ENCODE measurements at places on chromosomes 5 and 9.
A peak's percentile ranks its signal among the peaks of the same experiment; 100 is the strongest.

DNA sequence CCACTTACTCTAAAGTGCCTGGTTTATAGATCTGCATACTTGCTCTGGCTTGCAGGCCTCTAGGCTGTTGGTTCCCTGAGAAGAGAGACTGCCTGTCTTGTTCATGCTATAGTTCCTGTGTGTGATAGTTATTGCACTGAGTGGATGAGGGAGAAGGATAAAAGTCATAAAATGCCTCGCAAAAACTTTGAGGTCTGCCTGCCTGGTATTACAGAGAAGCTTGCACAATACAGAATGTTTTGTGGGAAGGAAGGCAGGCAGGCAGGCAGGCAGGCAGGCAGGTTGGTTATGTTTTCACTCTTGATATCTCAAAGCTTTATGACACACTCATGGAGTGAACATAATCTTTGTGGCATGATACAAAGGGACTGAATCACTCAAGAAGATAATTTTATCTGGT is 287.1 kb downstream of the SLIT3 start:
- no peak for DNase-seq

DNA sequence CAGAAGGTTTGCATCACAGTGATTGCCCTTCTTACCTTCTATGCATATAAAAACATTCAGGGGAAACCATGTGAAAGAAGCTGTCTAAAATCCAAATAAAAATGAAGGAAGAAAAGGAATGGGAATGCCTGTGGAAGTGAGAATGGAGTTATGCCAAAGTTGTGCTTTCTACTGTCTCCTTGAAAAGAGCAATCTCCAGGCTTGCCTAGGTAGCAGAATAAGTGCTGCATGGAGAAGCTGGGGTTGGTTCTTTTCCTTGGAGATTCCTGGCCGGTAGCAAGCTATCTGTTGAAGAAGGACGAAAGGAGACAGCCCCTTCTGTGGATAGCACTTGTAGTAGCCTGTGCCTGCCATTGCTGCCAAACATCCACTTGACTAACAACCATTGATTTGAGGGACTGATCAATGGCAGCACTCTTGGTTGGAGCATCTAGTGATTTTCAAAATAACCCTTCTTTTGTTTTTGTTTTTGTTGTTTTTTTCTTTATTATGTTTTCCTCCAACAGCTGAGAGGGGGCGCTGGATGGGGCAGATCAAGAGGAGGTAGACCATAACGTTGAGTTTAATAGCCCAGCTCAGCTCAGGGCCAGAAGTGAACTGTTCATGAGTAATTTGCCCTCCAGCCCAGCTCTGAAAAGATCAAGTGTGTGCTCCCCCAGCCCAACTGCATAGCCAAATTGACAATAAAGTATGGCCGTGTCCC is 1.6 kb downstream of the PLCXD3 start:
- no peak for DNase-seq

DNA sequence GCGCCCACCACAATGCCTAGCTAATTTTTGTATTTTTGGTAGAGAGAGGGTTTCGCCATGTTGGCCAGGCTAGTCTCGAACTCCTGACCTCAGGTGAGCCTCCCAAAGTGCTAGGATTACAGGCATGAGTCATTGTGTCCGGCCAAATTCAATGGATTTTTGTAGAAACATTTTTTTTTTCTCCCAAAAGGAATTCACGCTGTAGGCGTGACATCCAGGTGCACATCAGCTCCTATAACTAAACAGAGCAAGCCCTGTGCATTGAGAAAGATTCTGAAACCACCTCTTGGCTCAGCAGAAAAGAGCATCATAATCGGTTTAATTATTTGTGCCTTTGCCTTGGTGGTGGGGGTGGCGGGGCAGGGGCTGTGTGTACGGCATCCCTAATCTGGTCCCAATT is 32.9 kb upstream of the DAB2IP start:
- DNase-seq = no peak

- DNase-seq = peak; percentile 50
Measured at GRCh38 chr5:79236970-79237739, 1.2 kb downstream of the JMY start.

- no peak for DNase-seq
Measured at GRCh38 chr9:33293782-33294181, 3.5 kb downstream of the NFX1 start.

DNA sequence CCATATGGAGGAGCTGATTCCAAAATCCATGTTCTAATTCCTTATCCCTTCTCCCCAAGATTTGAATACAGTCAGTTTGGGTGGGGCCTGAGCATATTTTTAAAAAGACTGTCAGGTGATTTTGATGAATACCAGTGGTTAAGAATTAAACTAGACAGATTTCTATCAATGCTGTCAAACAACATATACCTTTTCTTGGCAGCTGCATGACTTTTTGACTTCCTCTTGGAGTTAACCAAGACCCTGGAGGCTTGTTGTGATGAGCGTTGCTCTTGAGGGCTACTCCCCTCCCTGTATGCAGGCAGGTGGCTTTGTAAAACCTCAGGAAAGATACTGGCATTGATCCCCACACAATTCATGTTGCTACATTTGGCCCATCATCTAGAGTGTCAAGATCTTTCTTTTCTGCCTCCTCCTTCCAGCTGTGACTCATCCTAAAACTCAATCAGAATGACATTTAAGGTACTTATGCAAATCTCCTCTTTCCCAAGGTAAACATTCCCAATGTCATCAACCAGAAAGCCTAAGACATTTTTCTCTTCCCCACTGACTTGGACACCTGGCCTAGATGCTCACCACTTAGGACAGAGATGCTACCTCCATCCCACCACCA is 61.7 kb downstream of the PPP2R2B start:
- no peak for DNase-seq

DNA sequence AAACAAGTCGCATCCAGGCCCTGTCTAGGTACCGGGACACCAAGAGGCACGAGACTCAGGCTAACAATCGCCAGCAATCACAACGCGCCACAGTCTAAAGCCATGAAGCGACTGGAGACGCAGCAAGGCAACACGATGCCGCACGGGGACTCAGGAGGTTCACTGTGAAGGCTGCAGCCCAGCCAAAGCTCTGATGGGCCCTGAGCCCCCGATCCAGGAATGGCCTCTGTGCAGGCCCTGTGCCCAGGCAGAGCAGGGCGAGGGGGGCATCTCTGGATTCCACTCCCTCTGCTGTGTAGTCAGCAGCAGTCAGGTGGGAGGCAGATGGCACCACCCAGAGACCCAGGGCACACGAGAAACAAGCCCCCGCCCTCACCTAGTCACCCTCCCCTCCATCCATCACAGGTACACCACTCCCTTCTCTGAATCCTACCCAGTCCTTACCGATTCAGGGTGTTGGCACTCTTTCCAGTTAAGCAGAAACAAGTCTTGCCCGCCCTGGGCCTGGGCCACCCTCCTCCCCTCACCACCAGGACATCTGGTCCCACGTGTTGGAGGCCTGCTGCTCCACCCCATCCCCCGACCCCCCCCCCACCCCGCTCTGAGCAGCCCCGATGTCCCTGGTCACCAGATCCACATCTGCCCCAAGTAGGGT is 1.1 kb downstream of the RALGDS start:
- no peak for DNase-seq

GRCh38 chr5:143400541-143401226 is 2.8 kb downstream of the NR3C1 start:
- DNase-seq = no peak

Data from hematopoietic multipotent progenitor cell treated with erythropoietin and hydrocortisone succinate and interleukin-3 and kit ligand, for 15 days (in vitro differentiated cells).